ENCODE measurements at places on chromosomes 5 and 9.

DNA sequence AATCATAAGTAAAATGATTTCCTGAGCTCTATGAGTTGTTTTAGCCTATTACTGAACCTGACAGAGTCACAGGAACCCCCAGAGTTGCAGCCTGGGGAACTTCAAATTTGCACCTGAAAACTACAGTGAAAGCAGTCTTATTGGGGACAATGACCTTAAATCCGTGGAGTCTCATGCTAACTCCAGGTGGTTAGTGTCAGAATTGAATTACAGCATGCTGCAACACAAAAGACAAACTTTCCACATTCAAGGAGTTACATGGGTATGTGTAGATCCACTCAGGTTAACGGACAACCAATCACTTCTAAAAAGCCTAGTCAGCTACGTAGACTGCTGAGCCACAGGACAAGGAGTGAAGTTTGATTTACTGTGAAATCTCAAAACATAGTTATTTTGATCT is 49.7 kb downstream of the PLPP1 start:
- no peak for DNase-seq

DNA sequence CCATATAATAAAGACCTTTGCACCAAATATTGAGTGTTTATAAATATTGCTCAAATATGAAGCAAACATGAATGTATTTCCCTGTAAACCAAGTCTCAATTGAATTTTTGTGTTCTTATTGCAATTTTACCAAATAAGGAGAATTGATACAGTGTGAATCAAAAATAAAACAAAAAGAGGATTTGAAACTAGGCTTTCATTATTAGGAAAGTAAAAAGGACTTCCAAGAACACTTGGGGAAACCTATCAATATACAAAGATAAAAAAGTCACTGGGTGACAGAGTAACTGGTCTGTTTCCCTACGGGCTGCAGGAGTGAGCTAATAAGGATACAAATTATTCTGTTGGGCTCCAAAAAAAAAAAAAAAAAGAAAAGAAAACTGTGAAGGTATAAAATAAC is 44.8 kb upstream of the SNX2 start:
- no peak for DNase-seq

DNA sequence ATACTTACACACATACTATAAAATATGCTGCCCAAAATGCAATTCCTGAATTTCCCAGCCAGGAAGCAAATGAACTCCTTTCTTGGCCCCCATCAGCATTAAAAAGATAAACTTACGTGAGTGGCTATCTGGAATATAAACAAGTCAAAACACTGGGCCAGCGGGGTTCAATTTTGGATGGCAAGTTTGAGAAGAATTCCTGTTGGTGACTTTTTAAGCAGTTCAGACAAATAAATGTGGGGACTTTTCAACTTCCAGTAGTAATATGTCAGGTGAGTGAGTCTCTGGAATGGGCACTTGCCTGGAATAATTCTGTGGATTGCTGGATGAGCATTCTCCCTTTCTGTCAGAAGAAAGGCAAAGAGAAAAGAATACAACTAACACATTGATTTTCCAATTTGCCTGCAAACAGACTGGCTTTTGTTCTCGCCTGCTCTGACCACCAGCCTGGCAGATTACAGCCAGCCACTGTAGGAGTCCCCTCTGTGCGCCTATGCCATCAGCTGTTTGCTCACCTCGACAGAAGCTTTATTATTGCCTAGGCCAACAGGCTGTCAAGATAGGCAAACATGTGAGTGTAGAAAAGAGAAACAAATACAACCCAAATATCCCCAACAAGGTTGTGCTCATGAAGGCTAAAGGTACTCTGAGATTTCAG is 78.6 kb downstream of the MRPS27 start:
- peak; percentile 94 for DNase-seq

GRCh38 chr5:127849891-127850290 is 146.7 kb downstream of the CCDC192 start:
- peak; percentile 14 for DNase-seq

DNA sequence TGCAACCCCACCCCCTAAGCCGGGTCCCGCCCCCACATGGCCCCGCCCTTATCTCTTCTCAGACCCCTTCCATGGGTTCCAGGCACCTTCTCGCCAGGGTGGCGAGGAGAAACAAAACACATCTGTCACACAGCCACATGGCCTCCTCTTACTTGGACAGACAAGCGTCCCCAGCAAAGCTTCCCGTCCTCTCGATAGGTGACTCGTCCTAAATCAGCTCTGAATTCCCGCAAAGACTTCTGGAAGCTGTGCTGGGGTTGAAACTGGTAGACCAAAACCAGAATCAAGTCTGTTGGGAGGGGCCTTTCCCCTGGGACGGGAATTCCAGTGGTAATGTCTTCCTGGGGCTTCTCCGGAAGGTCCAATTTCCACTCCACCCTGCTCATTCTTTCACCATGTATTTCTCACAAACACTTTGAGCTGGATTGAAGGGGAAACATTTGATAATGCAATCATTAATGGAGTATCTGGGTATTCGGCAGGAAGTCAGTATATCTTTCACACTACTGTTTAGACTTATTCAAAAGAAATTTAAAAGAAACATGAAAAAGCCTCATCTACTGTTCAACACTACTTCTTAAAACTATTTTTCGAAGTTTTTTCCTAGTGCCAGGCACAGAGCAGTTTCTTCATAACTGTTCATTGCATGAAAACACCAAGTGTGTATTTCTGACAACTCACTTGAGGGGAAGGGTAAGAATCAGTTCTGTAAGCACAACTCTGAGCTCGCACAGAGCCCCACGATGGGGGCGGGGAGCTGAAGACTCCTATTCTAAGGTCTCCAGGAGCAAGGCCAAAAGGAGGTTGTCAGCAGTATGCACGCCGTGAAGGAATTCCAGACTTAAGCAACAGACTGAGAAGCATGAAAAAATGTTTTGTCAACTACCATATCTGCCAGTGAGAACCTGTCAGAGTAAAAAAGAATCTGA is 644 bp upstream of the CTNNAL1 start:
- DNase-seq: no peak

DNA sequence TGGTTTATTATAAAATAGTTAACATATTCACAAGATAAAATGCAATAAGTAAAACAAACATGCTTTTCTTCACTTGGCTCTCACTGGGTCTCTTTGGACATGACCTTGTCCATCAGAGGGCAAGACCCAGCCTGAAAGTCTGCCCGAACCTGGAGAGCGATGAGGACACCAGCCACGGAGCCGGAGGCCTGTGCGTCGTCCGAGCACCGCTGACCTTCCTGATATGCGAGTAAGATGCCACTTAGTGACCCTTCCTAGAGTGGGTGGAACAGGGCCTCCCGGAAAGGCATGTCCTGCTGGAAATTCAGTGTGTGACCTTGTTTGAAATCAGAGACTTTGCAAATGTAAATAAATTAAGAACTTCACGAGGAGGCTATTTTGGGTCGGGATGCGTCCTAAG is 52.9 kb downstream of the IRX2 start:
- no peak for DNase-seq

DNA sequence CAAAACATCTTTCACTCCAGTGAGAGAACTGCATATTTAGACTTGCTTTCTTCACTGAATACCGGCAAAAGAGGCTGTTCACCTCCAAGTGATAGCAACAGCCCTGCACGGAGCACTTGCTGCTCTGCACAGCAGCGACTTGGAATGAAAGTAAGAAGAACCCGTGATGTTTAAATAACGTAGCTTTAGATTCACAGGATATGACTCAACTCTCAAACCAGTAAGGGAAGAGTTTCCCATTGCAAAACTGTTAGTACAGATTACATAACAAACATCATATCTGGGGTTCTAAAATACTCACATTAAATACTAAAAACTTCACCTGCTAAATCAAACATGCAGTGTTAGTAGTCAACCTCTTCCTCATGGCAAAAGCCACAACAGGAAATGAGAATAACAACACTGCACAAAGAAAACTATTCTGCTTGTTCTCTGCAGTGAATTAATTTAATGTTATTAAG is 203.4 kb downstream of the MCTP1 start:
- peak; percentile 45 for DNase-seq

DNA sequence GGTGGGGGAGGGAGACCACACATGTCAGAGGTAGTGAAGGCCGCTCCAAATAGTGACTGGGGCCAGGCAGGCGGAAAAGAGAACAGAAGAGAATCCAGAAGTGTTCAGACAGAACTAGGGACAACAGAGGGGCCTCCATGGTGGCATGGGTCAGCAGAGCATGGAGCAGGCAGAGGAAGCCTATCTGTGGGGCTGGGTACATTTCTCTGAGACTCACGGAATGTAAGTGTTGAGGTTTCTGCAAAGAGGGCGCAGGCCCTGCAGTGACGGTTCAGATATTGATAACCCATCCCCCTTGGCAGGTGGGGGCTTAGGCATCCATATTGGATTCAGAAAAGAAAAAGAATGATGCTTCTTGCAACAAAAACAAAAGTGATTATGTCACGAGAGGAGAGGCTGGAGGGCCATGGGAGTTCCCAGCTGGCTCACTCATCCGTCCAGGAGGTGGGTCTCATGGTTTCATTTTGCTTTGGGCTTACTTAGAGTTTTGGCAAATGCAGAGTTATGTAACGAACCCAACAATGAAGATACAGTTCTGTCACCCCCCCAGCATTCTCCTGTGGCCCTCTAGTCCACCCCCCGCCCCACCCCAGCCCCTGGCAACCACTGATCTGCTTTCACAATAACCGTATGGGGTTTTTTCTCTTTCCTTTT is 5.4 kb upstream of the RMND5B start:
- no peak for DNase-seq

DNA sequence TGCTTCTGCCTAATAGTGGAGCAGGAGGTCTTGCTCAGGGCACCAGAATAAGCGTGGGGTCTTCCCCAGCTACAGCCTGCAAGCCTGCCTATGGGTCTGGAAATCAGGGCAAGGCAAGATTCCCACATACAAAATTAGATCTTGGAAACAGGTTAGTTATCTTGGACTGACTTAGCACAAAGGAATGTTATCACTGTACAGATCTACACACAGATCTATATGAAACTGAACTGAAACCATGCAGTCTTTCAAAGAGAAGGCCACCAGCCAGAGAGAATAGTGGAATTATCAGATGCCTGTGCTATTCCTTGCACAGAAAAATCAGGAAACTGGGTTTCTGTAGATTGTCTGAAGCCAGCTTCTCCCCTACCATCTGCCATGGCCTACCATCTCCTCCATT is 585.7 kb downstream of the ACTL7B start:
- no peak for DNase-seq

Data from NCI-H146 (cell line).